Esophagus mucosa (tissue), 1 donor: ENCODE measurements at places on chromosomes 4 and X.

- no peak for ATAC-seq
Observed at GRCh38 chr4:37639551-37640285, 46.5 kb downstream of the RELL1 start.

- peak; percentile 91 for ATAC-seq
Observed at GRCh38 chr4:143381189-143382118, 44.8 kb downstream of the GAB1 start.

GRCh38 chr4:105472871-105473323 is 965 bp downstream of the PPA2 start:
- peak; percentile 21 for ATAC-seq

- ATAC-seq = no peak
Observed at GRCh38 chr4:74042681-74043080, 4.2 kb upstream of the CXCL3 start.

GRCh38 chr4:109046471-109047201 is 255.8 kb downstream of the COL25A1 start:
- ATAC-seq = no peak

DNA sequence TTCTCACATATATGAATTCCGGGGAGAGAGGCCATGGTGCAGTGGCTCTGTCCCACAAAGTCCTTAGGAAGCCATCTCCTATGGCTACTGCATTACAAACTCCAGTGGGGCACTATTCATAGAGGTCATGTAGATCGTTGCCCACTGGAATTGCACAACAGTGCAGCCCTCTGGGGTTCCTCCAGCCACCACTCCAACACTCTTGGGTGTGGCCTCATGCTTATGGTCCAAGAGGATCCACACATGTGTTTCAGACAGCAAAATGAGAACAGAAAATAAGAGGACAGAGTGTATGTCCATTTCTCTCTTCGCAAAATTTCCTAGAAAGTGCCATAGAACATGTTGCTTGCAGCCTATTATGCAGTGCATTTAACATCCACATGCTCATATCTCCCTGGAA is 444.2 kb upstream of the FAM241A start:
- ATAC-seq = no peak

GRCh38 chr4:2388429-2389182 is 29.8 kb downstream of the ZFYVE28 start:
- no peak for ATAC-seq
